ENCODE measurements at places on chromosomes 12 and 14.
A peak's percentile ranks its signal among the peaks of the same experiment; 100 is the strongest.

DNA sequence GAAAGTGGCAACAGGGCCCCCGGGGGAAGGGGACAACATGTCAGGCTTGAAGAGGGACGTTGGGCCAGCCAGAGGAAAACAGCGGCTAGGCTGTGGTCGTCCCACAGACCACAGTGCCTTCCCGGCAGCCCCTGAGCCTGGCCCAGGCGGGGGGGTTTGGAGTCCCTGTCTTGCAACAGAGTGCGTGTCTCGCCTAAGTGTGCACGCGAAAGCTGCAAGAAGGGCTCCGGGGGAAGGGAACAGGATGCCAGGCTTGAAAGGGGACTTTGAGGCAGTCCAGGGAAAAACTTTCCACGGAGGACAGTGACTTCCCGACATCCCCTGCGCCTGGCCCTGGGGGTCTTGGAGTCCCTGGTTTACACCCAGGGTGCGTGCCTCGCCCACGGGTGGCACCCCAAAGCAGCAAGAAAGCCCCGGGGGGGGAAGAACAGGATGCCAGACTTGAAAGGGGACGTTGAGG, 157.5 kb upstream of the ALG10B start:
- DNase-seq: no peak

DNA sequence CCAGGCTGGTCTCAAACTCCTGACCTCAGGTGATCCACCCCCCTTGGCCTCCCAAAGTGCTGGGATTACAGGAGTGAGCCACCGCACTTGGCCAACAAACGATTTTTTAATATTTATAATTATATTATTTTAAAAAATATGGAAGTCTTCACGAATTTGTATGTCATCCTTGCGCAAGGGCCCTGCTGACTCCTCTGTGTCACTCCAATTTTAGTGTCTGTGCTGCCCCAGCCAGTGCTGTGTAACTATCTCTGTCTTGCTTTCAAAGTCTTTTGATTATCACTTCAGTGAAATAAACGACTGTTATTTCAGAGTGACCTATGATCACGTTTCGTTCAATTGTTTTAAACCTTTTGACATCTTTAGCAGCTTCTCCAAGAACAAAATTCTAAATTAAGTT, 13.1 kb upstream of the MMP17 start:
- DNase-seq: no peak

DNA sequence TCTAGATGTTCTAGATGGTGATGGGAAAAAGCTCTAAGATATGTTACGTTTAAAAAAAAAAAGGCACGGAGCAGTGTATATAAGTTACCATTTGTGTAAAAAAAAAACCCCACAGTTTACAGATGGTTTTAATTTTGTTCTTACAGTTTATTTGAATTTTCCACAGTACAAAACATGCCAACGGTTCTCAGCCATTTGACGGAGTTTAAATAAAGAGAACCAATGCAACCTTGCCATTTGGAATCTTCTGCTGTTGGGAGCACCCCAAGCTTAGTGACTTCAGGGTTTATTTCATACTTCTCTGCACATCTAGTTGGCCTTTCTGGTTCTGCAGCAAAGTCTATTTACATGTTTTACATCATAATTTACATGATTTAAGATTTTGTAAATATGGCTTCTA, 7.7 kb upstream of the HPD start:
- no peak for DNase-seq

DNA sequence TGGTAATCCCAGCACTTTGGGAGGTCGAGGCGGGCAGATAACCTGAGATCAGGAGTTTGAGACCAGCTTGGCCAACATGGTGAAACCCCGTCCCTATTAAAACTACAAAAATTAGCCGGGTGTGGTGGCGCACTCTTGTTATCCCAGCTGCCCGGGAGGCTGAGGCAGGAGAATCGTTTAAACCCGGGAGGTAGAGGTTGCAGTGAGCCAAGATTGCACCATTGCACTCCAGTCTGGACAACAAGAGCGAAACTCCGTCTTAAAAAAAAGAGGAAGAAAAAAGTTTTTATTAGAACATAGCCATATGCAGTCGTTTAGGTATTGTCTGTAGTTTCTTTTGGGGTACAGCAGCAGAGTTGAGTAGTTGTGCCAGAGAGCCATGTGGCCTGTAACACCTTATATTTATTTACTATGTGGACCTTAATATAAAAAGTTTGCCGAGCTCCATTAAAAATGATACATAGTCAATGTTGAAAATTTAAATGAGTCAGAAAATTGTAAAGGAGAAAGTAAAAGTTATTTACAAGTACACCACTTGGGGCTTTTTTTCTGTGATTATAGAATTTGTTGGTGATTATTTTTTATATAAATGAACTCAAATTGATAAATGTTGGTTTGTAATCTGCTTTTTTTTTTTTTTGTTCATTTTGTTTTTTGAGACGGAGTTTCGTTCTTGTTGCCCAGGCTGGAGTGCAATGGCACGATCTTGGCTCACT, 2.2 kb downstream of the ADIPOR2 start:
- DNase-seq: no peak

DNA sequence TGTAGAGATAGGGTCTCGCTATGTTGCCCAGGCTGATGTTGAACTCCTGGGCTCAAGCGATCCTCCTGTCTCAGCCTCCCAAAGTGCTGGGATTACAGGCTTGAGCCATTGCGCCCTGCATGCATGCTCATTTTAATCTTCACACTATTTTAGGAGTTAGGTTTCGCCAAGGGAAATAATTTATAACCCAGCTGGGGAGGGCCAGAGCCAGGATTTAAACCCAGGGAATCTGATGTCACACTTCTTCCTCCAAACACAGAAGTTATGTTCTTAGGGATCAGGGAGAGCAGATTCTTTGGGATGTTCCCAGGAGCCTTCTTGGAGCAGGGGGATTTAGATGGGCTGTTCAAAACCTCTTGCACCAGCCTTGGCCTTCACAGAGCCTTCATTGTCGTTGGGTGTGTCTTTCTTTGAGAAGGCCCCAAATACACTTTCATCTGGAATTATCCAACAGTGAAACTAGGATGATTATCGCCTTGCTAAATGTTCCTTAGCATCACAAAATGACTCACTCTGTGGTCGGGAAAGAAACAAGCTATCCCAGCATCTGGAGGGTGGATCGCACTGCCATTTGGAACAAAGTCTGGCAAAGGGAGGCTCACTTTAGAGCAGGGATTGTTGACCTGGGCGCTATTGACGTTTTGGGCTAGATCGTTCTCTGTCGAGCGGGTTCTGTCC, 8.2 kb upstream of the PPP1CC start:
- DNase-seq: no peak

- DNase-seq: no peak
Measured at GRCh38 chr12:121034616-121035305, 4.3 kb downstream of the OASL start.

DNA sequence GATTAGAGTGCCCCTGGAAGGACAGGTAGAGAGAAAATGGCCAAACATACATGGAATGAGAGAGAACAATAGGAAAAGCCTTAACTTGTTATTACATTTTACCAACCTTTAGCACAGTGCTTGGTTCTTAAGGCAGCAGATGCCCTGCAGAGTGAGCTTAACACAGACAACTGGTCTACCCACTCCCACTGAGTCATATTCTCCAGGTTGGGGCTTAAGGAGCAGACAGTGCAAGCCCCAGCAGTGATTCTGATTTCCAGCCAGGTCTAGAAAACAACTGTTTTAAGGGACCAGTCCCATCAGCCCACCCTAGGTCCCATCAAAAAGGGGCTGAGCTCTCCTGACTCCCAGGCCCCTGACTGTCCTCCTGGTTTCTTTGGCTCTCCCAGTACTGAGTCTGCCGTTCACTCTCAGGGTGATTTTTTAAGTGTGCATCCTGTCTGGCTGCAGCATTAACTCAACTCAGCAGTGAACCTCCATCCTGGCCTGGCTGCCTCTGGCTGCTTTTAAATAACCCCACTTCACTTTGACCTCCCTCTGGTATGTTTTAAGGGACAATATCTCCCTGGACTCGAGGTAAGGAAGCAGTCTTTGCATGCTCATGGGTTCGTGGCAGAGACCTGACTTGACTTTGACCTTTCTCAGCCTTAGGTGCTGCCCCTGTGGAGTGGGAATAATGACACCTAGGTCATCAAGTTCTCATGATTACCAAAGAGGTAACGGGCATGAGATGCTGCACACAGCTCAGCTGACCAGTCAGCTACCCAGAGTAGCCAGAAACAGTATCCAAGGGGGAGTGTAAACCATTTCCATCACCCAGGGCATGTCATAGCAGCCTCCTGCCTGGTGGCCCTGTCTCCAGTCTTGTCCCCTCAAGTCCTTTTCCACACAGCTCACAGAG, 210.7 kb upstream of the PWP1 start:
- no peak for DNase-seq

DNA sequence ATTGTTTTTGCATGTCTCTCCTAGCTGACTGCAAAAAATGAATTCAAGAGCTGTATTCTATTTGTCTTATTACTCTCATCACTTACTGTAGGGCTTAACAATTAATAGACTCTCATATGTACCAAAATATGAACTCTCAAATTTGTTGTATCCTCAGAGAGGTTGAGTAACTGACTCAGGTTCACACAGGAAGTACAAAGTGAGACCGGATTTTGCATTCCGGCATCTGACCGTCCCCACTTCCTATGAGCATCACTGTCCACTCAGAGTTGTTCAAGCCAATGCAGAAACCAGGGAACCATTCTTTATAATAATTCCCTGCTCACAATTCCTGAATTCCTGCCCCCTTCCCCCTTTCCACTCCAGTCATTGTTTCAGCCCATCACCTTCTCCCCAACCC, 113.3 kb upstream of the AMIGO2 start:
- DNase-seq: no peak

GRCh38 chr12:95055057-95055456, 18.4 kb downstream of the NR2C1 start:
- no peak for DNase-seq

- DNase-seq: peak; percentile 44
Measured at GRCh38 chr12:128365651-128366231, 98.8 kb downstream of the TMEM132C start.

- no peak for DNase-seq
Measured at GRCh38 chr12:63792338-63792737, 12.6 kb downstream of the RXYLT1 start.

DNA sequence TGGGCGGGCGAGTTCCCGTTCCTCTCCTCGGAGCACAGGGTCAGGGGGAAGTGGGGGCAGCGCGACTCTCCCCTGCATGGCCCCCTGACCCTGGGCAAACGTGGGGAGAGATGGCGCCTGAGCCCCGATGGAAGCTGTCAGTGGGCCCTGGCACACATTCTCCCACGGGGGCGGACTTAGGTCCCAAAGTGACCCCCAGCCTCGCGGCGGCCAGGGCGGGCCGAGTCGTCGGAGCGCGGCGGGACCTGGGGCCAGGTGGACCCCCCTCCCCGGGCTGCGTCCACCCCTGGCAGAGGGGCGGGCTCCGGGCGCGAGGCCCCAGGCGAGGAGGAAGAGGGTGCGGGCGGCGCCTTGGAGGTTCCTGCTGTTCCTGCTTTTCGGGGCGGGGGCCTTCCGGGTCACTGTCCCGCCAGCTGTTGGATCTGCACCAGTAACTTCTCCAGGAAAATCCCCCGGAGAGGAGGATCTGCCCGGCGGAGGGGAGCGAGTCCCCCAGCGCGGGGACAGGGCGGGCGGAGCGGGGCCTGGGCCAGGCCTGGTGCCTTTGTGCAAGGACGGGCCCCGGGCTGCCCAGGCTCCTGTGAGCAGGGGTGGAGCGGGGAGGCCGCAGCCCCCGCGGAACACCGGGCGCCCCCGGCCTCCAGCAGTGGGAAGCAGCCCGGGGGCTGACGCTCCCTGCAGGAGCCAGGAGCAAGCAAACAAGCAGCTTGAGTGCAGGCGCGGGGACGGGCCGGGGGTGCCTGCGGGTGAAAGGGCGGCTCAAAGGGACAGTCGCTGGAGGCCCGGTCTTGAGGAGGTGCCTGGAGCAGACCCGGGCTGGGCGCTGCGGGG, 15.3 kb downstream of the TNFAIP2 start:
- no peak for DNase-seq

GRCh38 chr14:100306101-100306997, at the start of gene SLC25A29:
Gene SLC25A29, minus strand, starts transcription at chr14:100306444. Its CDS starts 212 bp downstream, at chr14:100306232.
- DNase-seq: peak; percentile 91

- no peak for DNase-seq
Measured at GRCh38 chr12:6265038-6265405, 45.5 kb upstream of the PLEKHG6 start.

GRCh38 chr12:68971404-68971803, 38.4 kb upstream of the CPM start:
- no peak for DNase-seq

GRCh38 chr12:115823635-115824034, 453.9 kb downstream of the MED13L start:
- no peak for DNase-seq

DNA sequence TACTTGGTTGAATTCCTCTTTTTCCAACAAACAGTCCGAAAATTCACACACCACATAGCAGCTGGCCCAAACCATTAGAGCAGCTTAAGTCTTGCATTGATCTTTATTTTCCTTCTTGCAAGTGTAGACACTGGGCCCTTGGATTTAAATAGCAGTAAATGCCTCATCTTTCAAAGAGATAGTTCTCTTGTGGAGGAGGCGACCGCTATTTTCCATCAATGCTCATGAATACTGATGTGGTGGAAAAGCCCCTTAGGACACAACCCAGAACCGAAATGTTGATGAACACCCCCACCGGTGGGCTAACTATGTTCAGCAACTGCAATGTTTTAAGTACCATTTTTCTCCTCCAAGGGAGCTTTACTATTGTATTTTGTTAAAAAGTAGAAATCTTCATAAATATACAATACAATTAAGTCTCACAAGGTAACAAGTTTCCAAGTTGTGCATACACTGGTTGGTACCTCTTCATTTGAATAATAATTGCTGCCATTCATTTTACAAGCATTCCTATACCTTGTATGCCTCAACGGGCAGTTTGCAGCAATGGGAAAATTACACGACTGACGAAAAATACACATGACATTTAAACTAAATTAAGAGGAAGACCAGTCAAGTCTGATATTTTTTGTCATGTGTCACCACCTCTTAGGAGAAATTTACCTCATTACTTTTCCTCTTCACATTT, 18.0 kb downstream of the NIN start:
- no peak for DNase-seq

GRCh38 chr12:108614639-108615038, 16.8 kb upstream of the TMEM119 start:
- no peak for DNase-seq

DNA sequence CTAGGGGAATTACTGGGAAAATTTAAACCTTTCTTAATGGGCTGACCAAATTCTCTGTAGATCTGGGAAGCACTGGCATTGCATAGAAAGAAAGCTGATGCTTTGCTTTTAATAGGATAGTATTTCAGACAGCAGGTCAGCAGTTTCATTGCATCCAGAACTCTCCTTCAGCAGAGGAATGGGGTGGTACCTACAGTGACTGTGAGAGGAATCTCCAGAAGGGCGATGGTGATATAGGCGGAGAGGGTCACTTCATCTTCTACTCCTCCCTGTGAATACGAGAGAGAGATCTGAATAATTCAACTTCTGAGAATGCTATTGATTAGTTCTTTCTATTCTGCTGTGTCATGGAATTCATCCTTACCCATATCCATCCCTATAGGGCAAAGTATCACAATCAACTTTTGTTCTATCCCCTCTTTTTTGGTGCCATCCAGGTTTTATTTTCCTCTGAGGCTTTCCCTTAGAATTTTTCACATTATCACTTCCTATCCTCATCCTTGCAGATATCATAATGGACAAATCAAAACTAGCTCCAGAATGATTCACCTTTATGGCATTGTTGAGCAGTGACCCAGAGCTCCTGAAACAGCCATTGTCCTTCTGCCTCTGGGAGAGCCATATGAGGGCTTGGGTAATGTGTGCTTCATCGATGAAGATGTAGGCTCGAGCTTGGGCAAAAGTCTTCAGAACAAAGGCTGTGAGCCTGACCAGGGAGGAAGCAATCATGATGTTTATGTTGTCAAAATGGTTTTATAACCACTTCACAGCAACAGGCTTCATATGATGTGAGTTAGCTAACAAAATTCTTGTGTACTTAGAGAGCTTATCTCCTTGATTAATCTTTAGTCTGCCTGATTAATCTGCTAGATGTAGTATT, 38.3 kb downstream of the A2M start:
- DNase-seq: no peak

Measured in ovary (tissue), 10 donors.